DMS53 (cell line): ENCODE measurements at places on chromosomes 7 and 10.

DNA sequence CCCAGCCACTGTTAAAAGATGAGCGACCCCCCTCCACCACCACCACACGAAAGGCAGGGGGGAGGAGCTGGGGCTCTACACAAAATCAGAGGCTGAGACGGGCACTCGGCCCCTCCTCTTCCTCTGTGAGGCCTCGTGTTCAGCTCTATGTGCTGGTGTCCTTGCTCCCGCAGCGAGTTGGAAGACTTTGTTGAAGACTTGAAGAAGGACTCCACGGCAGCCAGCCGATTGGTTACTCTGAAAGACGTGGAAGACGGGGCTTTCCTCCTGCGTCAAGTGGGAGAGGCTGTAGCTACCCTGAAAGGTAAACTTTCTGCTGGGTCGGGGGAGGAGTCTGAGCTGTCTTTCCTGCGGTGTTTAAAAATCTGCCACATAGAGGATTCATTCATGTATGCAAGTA, 203.7 kb downstream of the ARHGAP21 start:
- no peak for DNase-seq

DNA sequence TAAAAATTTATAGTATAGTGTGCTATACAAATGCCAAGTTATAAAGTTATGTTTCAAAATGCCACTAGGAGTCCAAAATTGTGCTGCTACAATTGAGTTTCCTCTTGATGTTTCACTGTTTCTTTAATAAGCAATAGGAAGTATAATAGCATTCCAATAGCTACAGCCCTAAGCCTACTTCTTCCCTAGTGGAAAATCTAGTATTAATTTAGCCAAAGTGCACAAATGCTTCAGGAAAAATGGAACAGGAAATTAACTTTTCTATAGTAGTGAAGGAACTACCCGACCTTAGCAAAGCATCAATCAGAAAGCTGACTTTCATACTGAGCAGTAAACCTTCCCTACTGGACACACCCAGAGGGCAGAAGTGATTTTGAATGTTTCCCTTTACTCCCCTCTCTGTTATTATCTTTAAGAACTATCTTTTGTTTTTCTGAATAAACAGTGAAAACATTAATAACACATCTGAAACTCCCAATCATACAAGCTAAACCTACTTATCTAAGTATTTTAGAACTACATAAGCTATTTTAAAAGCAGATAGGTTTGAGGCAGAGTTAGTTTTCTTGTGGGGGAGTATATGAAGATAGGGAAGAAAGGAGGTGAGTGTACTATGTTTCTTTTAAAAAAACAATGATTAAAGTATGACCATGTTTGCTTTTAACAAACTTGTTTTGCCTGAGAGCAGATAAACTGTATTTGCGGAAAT, 13.7 kb downstream of the CPED1 start:
- no peak for DNase-seq

GRCh38 chr7:39430441-39430840, 135.8 kb upstream of the YAE1 start:
- no peak for DNase-seq

DNA sequence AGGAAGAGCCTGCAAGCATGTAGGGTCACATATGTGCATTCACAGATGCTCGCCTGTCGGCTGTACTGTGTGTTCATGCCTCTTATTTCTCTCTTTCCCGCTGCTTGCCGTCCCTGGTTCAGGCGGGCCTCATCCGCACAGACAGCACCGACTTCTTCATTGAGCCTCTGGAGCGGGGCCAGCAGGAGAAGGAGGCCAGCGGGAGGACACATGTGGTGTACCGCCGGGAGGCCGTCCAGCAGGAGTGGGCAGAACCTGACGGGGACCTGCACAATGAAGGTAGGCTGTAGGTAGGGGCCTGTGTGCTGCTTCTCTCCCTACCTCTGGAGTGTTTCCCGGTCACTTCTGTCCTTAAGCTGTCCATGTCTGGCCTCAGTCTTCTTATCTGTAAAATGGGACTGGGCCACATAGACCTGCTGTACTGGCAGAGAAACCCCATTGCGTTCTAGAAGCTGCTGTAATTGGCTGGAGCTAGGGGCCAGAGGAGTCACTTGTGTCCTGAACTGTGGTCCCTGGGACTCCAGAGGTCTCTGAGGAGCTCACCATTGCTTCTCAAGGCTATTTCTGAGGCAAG, 30.0 kb downstream of the ADAMTS14 start:
- no peak for DNase-seq

DNA sequence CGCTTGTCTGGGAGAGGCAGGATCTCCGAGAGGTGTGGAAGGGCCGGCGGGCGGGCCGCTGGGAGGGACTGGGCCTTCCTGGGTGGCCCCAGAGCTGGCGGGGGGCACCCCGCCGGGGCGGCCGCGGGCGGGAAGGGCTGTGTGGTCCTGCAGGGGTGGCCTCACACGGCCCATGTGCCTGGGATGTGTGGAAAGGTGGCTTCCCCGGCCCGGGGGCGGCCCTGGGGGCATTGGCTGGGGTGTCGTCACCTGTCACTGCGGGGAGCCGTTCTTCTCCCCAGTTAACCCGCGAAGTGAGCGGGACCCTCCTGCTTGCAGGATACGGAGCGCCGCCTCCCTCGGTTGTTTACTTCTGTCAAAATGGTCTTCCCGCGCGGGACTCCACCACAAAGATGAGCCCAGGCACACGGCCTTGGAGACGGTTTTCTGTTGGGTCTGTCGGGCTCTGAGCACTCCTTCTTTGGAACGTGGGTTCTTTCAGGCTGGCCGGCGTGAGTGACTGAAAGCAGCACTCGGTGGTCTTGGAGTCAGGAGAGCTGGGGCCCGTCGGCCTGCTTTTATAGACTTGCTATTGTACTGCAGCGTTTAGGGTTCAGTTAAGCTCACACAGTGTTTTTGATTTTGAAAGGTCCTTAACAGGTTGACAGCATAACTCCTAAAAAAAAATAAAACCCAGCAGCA, 700 bp downstream of the SMC3 start:
- peak; percentile 64 for DNase-seq

DNA sequence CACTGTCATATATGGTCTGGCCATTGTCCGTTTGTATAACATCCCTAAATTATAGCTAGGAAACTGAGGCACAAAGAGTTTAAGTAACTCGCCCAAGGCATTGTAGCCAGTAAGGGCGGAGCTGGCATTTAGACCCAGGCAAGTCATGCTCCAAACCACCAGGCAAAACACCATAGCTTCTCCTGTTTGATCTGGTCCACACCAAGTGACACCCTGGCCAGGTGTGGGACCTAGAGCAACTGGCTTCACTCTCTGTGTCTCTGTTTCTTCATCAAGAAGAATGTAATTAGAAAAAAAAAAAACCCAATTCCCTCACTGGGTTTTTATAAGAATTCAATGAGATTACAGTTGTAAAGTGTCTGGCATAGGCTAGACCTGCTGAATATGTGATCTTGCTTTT, 85.2 kb upstream of the AOAH start:
- DNase-seq, result no peak

GRCh38 chr10:27490807-27491206, 13.3 kb upstream of the RAB18 start:
- DNase-seq, result no peak

DNA sequence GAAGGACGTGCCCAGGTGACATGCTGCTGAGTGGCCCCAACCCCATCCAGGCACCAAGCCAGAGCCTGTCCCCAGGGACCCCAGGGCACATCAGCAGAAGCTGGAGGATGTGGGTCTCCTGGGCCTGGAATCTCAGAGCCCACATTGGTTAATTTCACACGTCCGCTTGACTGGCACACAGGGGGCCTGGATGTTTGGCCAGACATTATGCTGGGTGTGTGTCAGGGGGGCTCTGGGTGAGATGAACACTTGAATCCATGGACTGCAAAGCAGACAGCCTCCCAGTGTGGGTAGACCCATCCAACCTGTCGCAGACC, 79.1 kb upstream of the RET start:
- no peak for DNase-seq

GRCh38 chr10:3323865-3324498, 151.4 kb upstream of the PITRM1 start:
- no peak for DNase-seq

DNA sequence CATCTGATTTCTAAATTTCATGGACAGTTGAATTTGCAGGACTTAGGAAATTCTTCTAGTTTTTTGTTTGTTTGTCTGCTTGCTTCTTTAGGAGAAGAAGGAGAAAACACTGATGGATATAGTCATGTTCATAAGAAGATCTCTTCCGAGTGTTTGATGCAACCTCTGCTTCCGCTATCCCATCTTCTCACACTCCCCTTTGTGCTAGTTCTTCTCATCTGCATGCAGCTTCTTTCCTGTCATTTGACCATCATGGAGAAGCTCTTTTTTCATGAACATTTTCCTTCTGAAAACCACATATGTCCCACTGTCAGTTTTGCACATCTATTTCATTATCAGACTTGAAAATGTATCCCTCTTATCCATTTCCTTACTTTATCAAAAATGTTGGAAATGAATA, 346.9 kb upstream of the PRKCQ start:
- DNase-seq, result no peak

DNA sequence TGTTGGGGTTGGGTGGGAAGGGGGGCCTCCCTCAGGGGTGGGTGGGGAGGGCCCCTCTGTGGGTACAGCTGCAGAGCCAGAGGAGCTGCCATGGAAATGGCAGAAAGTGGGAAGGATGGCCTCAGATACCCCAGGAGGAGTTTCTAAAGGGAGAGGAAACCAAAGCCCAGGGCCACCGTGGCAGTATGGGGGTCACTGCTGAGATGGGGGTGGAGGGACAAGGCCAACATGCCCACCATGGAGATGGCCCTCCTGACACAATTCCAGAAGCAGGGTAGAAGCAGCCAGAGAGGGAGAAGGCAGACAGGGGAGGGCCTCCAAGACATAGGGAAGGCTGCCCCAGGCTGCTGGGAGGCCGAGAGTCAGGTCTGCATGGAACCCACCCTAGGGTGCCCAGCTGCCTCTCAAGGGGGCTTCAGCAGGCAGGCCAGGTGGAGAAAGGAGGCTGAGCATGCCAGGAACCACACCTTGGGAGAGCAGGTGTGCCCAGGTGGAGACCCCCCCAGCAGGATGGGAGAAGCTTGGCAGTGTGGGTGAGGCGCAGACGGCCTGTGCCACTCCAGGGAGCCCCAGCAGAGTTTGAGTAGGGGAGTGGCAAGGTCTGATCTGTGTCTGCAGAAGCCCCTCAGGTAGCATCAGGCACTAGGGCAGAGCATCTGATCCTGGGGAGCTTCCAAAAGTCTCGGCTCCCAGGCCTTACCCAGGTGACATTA, 146.8 kb downstream of the ARHGAP22 start:
- no peak for DNase-seq

DNA sequence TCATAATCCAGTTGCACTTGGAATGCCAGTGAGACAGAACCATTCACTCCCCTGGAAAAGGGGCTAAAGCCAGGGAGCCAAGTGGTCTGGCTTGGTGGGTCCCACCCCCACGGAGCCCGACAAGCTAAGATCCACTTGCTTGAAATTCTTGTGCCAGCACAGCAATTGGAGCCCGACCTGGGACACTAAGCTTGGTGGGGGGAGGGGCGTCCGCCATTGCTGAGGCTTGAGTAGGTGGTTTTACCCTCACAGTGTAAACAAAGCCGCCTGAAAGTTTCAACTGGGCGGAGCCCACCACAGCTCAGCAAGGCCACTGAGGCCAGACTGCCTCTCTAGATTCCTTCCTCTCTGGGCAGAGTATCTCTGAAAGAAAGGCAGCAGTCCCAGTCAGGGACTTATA, 200.7 kb upstream of the NPSR1 start:
- DNase-seq, result no peak

DNA sequence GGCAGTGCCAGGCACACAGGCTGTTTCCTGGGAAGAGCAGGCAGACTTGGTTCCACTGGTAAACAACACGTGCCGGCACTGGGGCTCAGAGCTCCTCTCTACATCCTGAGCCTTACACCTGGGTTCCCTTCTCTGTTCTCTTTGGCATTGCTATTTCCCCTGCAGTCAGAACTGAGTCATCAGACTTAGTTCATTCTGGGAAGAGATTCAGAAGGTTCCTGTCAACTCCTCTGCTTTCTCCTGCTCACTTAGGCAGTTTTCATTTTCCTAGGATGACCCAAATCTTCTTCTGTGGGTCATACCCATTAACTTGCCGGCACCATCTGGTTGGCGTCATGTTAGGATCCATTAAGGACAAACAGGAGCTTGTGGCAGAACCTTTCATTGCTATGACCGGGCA, 33.4 kb upstream of the LRRC18 start:
- no peak for DNase-seq

DNA sequence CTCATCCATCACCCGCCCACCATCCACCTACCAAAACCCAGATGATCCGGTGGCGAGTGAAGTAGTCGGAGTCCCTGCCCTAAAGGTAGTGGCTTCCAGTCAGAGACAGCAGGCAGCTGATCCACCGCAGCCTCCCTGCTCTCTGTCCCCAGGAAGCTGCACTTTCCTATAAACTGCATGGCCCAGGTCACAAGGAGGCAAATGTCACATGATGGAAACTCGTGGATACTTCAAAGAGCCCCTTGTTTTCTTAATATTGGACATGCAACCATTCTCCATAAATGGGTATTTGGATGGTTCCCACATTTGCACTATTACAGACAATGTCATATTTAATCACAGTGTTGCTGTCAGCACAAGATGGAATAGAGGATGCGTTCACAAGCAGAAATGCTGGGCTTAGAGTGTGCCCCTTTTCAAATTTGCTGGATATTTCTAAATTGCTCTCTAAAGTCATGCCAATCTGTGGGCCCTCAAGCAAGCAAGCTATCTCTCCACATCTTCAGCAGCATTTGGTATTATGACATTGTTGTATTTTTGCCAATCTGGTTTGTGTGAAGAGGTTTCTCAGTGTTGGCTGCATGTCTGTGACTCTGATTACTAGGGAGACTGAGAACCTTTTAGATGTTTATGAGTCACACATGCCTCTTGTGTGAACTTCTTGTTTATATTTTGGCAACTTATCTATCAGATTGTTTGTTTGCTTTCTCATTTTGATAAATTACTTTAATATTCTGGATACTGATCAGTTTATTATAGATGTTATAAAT, 822.0 kb downstream of the TNS3 start:
- peak; percentile 7 for DNase-seq

GRCh38 chr7:155311826-155312537, 14.3 kb downstream of the INSIG1 start:
- DNase-seq, result no peak

- no peak for DNase-seq
Observed at GRCh38 chr7:77475181-77475580, 59.0 kb upstream of the GSAP start.

GRCh38 chr7:41047211-41047610, 655.7 kb downstream of the INHBA start:
- peak; percentile 45 for DNase-seq

DNA sequence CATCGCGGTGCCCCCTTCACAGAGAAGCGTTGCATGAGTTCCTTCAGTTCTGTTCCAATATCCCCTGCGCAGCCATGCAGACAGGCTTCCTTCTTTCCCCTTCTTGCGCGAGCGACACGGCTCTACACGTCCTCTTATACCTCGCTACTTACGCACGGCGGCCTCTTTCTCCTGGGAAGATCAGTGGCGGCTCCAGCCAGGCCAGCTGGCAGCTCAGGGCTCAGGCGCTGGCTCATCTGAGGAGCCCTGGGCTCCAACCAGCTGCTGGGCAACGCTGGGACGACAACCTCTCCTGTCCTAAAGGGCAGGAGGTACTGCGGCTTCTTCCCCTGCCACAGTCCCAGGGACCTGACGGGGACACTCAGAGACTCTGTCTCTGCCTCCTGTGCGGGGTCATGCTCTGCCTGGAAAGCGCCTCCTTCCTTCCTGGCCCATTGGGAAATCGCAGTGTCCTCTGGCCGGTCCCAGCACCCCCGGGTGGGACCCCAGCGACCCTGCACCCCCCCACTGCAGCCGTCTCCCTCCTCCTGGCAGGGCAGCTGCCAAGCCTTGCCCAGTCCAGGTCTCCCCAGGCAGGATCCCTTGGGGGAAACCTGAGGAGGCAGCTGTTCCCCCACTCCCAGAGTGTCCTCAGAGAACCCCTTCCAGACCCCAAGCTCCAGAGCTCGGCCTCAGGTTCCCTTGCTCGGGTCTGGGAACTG, 5.0 kb upstream of the FAM20C start:
- DNase-seq, result no peak
